Melanocyte of skin (primary cell): ENCODE measurements at places on chromosomes 1 and 21. TPM values are rescaled to one million over a fixed set of nuclear protein-coding genes. Genes with fewer than 3 reads are reported as not detected.

Gene AMIGO1
- total RNA-seq: 0.69 and 1.5 TPM in 2 replicates

Gene KISS1
- not detected in 2 replicates for total RNA-seq

Gene OVAAL
- not detected in 2 replicates for total RNA-seq

Gene MNDA
- total RNA-seq: not detected in 2 replicates

Gene APH1A
- total RNA-seq: 139 and 144 TPM in 2 replicates

Gene CLCA2
- total RNA-seq: under 0.01 and 0.36 TPM in 2 replicates

Gene RNU1-2
- under 0.01 TPM in 2 replicates for total RNA-seq

Gene TRPM2
- not detected in 2 replicates for total RNA-seq

Gene GUCA2B
- not detected in 2 replicates for total RNA-seq

Gene FNBP1L
- total RNA-seq: 23.3 and 29.2 TPM in 2 replicates

Gene CYP2J2
- 1.4 and 2.0 TPM in 2 replicates for total RNA-seq
